ENCODE measurements at places on chromosomes 7 and 10.

GRCh38 chr7:144410441-144410840 is 6.9 kb upstream of the NOBOX start:
- no peak for DNase-seq

DNA sequence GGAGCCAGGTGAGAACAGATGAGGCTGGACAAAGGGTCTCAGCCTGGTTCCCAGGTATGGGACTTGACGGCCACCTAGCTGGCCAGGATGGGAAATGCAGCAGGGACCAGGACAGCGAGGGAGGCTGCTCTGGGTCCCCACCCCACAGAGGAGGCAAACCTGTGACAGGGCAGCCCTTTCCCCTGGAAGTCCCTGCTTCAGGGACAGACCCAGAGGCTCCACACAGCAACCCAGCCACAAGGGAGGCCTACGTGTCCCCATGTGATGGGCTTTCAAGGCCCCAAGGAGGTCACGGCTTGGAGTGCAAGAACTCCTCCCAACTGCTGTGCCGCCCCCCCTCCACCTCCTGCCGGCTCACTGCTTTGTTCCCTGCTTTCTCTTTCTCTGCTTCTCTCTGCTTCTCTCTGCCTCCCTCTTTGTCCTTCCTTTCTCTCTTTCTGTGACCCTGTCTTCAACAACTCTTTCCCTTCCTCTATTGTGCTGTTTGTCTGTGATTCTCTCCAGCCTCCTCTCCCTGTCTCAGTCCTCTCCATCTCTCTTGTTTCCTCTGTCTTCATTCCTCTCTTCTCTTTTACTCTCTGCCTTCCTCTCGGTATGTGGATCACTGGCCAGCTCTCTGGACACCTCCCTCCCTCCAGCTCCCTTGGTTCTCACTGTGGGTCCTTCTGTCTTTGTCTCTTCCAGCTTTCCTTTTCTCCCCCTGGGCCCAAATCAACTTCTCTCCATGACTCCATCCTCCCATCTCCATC is 9.6 kb upstream of the EIF5AL1 start:
- no peak for DNase-seq

DNA sequence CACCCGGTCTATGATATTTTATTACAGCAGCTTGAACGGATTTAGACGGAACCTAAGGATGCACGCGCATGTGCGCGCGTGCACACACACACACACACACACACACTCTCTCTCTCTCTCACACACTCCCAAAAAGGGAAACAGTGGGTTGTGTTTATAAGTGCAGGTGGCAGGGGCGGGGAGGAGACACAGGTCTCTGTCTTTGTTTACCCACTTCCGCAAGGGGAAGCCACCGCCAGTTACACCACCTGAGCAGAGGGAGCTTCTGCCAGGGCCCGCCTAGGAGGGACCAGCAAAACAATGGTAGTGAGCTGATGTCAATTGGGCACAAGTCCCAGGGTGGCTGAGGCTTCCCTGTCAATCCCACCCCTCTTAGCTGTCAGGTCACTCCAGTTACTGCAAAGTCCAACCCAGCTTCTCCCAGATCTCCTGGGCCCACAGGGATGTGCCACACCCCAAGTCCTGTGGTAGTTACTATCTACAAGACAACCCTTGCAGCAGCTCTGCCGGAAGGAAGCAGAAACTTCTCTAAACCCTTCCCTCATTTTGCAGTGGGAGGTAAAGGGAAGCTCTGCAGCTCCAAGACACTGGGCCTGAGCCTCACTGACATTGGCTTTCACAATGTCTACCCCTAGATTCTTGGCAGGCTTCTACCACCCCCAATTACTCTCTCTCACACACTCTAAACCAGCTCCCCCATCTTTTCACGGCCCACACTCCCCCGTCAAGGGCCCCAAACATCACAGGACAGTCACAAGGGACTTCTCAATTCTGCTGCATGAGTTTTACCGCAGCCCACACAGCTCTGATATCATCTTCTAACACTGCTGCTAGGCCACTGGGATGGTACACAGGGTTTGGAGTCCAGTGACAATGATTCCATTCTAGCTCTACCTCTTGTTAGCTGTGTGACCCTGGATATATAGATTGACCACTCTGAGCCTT is 17.6 kb downstream of the ANXA11 start:
- no peak for DNase-seq

GRCh38 chr10:125983161-125983560 is 86.8 kb downstream of the FANK1 start:
- no peak for DNase-seq

DNA sequence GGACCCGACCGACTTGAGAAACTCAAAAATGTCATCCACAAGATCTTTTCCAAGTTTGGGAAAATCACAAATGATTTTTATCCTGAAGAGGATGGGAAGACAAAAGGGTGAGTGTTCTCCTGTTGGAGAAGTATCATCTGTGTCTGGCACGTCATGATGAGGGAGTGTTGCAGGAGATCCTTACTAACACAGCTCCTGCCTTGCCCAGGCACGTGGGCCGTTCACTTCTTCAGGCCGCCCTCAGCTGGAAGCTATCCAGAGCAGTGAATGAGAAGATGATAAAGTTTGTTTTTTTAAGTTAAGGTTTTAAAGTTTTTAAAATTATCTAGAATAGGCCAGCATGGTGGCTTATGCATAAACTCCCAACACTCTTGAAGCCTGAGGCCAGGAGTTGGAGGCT is 6.2 kb downstream of the EIF3B start:
- DNase-seq: no peak

- no peak for DNase-seq
Observed at GRCh38 chr7:14762561-14762960, 140.0 kb downstream of the DGKB start.

DNA sequence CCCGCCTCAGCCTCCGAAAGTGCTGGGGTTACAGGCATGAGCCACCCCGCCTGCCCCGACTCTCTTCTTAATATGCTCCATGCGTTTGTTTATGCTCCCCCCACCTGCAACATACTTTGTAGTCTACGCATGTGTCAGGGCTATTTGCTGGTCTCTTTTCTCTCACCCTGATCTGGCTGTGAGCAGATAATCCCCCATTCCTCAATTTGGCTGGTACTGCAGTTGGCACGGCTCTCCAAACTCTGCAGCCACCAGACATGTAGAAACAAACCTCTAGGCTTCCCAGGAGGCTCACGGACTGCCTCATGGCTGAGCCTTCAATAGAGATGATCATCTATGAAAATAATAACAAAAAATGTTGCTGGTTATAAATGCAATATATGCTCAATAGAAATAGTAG is 540.3 kb upstream of the GALNT17 start:
- no peak for DNase-seq

GRCh38 chr10:62534031-62534430 is 159.9 kb downstream of the ZNF365 start:
- DNase-seq: no peak

DNA sequence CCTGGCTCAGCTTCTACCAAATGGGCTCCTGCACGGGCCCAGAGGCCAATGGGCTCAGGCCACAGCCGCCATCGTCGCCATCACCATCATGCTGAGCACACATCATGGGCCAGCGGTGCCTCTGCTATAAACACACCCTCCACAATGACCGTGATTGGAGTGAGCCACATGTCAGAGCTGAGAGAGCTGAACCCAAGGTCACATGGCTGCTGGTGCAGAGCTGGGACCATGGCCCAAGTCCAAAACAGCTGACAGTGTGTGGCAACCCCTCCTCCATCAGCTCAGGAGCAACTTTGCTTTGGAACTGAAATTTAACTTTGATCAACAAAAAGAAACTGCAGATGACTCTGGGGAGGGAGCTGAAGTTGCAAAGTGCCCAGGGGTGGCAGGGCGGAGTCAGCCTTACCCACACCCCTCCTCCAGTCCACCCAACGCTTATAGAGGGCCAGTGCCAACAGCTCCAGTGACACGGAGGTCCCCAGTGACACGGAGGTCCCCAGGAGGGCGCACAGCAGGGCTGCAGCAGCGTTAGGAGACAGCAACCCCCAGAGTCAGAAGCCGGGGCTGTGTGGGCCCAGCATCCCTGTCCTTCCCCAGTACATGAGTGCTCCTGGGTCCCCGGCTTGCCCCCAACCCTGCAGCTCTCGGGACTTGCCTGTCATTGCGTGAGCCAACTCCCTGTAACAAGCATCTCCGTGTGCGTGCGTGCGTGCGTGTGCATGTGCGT is 249.6 kb downstream of the ELFN1 start:
- no peak for DNase-seq

- no peak for DNase-seq
Observed at GRCh38 chr7:25752154-25752553, 399.8 kb upstream of the NFE2L3 start.

DNA sequence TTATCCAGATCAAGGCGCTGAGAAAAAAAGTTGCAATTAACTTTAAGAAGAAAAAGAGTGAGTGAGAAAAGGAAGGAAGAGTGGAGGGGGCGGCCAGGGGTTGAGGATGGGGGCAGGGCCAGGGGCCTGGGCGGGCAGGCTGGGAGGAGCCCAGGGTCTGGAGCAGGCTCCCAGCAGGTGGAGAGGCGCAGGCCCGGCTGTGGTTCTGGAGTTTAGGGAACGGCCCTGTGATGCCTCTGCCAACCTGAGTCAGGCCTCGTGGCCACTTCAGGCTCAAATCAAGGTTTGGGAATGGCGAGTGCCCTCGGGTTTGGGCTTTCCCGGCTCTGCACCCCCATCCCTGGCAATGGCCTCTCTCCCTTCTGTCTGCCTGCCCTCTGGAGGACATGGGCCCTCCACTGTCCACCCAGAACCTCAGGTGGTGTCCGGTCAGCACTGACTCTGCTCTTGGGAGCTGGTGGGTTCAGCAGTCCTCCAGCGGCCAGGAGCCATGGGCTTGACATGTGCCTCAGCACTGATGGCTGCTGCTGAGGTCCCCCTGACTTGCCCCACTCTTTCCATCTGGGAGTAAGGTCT is 41.0 kb upstream of the EMX2 start:
- DNase-seq: no peak

- no peak for DNase-seq
Observed at GRCh38 chr7:111607621-111608020, 45.3 kb upstream of the IMMP2L start.

DNA sequence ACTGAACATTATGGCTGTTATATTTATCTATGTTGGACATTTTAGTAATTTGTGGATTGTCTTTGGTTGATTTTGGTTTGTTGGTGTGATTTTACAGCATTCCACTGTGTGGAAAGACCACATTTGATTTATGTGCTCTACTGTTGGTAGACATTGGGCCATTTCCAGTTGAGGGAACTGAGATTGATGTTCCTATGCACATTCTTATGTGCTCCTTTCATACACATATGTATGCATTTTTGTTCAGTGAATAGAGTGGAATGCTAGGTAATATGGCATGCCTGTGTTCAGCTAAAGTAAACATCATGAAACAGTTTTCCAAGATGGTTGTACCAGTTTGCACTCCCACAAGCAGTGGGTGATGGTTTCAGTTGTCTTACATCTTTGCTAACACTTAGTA is 15.1 kb downstream of the CACNB2 start:
- no peak for DNase-seq

- DNase-seq: no peak
Observed at GRCh38 chr10:74276416-74276815, 125.4 kb downstream of the ADK start.
